Pulmonary artery endothelial cell (primary cell): ENCODE measurements at places on chromosomes 7 and 10. TPM values are rescaled to one million over a fixed set of nuclear protein-coding genes. Genes with fewer than 3 reads are reported as not detected.
A peak's percentile ranks its signal among the peaks of the same experiment; 100 is the strongest.

GRCh38 chr10:97338041-97338440 lies 3.5 kb upstream of the FRAT2 start:
- no peak for DNase-seq

- DNase-seq: peak; percentile 35
Observed at GRCh38 chr7:98186452-98187137, 24.6 kb upstream of the BHLHA15 start.

GRCh38 chr7:5488286-5488878 lies 64.7 kb upstream of the TNRC18 start:
- DNase-seq: no peak

DNA sequence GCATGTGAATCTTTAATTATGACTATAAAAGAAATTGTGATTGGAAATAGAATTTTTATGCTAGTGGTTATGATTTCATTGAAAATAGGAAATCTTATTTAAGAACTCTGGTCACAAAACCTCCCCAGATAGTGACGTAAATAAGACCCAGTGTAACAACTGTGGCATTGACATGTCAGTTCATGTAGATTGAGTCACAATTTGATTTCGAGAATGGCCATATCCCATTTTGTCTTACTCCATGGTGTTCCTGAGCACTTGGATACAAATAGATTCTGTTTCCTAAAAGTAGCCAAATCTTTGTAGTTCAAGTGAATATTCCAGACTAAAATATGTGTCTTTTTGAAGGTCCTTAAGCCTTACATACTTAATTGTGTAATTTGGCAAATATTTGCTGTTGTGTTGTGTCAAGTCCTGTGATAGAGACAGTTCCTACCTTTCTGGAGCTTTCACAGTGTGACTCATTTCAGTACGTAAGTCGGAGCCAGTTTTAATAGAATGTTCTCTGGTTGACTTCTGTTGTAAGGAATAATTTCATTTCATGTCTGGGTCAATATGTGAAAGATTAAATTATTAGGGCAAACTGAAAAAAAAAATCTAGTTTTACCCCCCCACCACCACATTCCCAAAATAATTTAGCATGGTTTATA lies 37.1 kb upstream of the TOMM7 start:
- no peak for DNase-seq

GRCh38 chr7:44072364-44073231 lies 7.2 kb upstream of the PGAM2 start:
- DNase-seq: peak; percentile 78

GRCh38 chr7:116167177-116167576 lies 43.2 kb upstream of the TES start:
- no peak for DNase-seq

- DNase-seq: no peak
Observed at GRCh38 chr7:147079921-147080420, 963.4 kb downstream of the CNTNAP2 start.

GRCh38 chr7:37916017-37916672 lies 472 bp downstream of the SFRP4 start:
- no peak for DNase-seq

Gene FAM3C
- total RNA-seq: 45.2 and 64.6 TPM in 2 replicates

Gene CYP2C18
- total RNA-seq: not detected in 2 replicates
